Effector CD4-positive, alpha-beta T cell (primary cell): ENCODE measurements at places on chromosomes 12 and 14.

DNA sequence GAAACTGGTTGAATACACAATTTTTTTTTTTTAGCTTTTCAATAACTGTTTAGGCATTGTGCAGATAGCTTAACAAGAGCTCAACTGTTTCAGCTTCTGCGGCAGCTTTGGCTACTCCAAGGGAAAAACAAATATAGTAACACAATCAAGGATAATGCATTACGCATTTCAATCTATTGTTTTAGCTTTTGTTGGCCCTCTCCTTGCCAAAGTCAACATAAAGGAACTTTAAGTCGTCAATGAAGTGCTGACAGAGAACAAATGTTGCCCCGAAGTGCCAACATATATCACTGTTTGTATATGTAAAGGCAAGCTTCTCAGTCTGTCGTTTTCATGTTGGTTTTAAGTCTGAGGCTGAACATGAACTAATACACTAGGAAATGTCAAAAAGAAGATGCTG is 1087.4 kb upstream of the FLRT2 start:
- DNase-seq = no peak

DNA sequence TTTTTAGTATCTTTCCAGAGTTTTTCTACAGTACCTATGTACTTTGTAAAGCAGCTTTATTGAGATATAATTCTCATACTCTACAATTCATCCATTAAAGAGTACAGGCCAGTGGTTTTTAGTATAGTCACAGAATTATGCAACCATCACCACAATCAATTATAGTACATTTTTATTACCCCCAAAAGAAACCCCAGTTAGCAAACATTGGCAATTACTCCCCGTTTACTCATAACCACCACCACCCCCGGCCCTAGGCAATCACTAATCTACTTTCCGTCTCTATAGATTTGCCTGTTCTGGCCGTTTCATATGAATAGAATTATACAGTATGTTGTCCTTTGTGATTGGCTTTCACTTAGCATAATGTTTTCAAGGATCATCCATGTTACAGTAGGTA is 119.8 kb downstream of the KICS2 start:
- no peak for DNase-seq

DNA sequence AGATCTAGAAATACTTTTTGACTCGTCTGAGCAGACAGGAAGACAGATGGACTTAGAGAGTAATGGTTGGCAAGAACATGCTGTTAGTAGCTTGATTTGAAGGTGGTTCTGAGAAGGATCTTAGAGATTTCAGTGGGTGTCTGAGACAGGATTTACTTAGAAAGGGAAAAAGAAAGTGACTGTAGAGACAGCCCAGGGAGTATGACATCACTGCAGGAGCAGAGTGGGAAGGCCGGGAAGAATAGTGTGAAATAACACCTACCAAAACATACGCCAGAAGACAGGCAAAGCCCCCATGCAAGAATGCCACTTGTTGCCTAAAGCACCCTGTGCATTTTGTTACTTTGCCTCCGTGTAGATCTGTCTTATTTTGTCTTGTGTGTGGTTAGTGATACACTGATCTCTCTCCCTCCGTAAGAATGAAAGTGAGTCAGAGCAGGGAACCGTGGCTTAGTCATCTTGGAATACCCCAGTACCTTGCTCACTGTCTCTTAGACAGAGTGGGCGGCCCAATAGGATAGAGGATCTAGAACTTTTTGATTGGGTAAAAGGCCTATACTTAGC is 161.3 kb upstream of the IFNG-AS1 start:
- no peak for DNase-seq

DNA sequence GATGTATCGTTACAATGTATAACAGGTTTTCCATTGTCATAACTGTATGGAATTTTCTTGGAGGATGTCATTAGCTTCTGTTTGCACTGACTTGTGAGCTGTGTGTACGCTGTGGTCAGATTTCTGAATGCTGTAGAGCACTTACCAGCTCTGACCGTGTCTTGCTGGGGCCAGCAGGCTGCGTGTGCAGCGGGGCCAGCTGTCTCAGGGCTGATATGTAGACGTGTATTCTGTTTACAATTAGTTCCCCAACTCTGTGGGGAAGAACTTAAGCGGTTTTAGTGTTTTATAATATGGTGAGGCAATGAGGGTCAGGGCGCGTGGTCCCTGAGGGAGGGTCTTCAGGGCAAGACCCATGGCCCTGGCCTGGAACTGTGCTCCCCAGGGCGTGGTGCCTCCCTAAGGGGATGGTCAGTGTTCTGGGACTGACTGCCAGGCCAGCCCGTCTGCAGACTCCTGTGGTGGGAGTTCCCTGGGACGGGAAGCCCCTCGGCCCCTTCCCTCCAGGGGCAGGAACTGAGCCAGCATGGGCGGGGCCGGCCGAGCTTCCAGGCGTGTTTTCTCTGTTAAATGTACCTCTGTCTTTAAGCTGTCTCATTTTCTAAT is 18.7 kb downstream of the XRCC3 start:
- DNase-seq = no peak

- no peak for DNase-seq
These were observed 9.1 kb downstream of the NFATC4 start for GRCh38 chr14:24377126-24377525.

GRCh38 chr12:1206118-1206734 is 215.2 kb downstream of the ERC1 start:
- DNase-seq = no peak

GRCh38 chr12:68276402-68276930 is 23.1 kb upstream of the IL22 start:
- no peak for DNase-seq

DNA sequence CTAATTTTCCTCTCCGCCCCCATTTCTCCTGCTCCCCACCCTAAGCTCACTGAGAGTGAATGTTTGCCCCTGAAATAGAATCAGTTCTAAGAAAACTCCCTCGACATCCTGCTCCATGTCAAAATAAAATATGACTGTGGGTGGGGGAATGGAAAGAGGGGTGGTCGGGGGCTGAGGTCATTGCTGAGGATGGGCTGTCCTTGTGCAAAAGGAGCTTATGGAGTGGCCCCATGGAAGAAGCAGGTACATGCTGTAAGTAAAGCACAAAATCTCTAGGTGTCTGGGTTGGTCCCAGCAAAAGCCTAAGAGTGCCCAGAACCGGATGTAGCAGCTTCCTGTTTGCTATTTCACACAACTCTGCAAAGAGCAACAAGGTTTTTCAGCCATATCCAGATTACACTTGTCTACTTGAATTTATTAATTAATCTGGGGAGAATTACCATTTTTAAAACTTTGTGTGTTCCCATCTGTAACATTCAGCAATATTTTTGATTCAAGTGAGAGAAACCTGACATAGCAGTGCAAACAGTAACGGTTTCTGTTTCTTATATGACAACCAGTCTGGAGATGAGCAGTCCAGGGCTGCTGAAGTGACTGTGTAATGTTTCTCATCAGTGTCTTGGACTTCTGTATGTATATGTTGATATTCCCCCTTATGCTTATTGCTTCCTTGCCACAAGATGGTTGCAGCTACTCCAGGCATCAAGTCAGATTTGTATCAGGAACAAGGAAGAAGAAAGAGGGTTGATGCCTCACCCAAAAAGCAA is 40.4 kb upstream of the GZMB start:
- DNase-seq = peak; percentile 20

GRCh38 chr12:57693317-57693658 is 644 bp upstream of the OS9 start:
- no peak for DNase-seq

DNA sequence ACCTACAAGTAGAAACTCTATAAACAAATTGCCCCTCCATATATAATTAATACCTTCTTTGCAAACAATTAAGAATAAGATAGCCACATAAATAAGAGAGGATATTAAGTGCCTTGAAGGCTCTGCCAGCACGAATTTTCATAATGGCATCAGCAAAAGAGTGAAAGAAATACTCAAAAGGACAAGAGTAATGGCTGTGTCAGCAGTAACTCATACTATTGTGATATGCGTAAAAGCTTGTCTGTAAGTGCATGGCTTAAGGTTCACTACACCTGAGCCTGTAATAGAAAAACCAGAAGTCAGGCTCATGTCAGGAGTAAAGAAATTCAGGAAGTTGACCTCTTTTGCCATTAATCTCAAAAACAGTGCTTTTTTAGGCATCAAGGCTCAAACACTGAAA is 204.1 kb downstream of the TRHDE start:
- no peak for DNase-seq

DNA sequence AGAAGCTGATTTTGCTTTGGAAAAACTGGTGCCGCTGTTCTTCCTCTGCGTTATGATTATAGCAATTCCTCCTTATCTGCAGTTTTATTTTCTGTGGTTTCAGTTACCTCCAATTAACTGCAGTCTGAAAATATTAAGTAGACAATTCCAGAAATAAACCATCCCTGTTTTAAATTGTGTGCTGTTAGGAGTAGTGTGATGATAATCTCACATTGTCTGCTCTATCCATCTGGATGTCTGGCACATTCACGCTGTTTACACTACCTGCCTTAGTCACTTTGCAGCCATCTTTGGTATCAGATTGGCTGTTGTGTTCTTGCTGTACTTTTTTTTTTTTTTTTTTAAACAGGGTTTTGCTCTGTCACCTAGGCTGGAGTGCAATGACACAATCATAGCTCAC is 141.0 kb downstream of the GRIP1 start:
- DNase-seq = no peak

DNA sequence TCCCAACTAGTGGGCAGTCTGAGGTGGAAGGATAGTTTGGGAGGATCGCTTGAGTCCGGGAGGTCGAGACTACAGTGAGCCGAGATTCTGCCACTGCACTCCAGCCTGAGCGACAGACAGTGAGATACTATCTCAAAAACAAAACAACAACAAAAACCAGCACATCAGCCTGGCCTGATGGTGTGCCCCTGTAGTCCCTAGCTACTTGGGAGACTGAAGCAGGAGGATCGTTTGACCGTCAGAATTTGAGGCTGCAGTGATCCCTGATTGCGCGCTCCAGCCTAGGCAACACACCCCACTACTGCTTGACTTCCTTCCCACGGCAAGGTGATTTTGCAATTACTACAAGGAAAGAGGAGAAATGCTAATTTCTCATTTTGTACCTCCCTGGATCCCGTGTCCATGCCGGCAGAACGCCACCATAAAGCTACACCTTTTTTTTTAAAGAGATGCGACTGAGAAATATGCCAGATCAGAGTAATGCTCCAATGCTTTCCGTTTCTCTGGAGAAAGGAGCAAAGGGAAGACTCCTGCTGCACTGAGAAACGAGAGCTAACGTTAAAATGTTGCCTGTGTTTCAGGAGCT is 672 bp upstream of the SCFD1 start:
- DNase-seq = no peak

DNA sequence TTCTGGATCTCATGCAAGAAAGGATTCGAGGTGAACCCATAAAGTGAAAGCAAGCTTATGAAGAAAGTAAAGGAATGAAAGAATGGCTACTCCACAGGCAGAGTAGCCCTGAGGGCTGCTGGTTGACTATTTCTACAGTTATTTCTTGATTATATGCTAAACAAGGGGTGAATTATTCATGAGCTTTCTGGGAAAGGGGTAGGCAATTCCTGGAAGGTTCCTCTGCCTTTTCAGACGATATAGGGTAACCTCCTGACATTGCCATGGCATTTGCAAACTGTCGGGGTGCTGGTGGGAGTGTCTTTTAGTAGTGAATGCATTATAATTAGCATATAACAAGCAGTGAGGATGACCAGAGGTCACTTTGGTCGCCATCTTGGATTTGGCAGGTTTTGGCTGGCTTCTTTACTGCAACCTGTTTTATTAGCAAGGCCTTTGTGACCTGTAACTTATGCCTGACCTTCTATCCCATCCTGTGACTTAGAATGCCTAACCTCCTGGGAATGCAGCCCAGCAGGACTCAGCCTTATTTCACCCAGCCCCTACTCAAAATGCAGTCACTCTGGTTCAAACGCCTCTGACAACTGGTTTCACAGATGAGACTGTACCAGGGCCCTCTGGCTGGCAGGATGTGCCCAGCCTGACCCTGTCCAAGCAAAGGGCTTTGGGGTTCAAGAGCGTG is 157.7 kb upstream of the SFSWAP start:
- DNase-seq = no peak

- DNase-seq = no peak
These were observed 1007.0 kb upstream of the LRFN5 start for GRCh38 chr14:40599725-40600124.

DNA sequence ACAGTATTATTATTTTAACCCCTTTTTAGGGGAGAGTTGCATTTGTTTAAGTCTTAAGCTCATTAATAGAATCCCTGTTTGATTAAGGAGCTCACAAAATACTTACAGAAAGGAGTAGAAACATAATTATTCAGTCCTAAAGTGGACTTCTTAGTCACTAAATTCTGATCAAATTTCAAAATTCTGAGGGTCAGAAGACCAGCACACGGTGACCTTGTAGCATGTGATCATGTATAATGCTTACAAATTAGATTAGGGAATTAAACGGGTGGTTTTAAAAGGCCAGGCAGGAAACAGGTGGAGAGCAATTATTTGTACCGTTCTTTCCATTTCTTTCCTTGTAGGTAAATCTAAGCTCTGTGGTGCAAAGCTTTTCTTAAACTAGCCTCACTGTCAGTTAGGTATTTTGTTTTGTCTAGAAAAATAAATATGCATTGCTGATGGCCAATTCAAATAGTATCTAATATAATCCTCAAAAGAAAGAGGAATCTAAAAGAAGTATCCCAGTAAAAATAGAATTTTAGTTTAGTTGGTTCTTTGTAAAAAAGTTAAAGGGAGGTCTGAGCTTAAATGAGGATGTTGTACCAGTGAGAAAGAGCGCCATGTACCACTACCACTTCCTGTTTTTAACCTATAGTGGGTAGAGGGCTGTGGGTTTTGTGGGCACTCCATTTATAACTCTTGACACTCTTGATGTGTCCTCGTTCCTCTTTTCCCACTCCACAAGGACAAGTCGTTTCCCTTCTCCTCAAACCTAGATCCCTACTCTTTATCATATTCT is 51.1 kb downstream of the SLC38A1 start:
- DNase-seq = peak; percentile 52

- no peak for DNase-seq
These were observed 76.1 kb downstream of the LRIG3 start for GRCh38 chr12:58844161-58844560.

DNA sequence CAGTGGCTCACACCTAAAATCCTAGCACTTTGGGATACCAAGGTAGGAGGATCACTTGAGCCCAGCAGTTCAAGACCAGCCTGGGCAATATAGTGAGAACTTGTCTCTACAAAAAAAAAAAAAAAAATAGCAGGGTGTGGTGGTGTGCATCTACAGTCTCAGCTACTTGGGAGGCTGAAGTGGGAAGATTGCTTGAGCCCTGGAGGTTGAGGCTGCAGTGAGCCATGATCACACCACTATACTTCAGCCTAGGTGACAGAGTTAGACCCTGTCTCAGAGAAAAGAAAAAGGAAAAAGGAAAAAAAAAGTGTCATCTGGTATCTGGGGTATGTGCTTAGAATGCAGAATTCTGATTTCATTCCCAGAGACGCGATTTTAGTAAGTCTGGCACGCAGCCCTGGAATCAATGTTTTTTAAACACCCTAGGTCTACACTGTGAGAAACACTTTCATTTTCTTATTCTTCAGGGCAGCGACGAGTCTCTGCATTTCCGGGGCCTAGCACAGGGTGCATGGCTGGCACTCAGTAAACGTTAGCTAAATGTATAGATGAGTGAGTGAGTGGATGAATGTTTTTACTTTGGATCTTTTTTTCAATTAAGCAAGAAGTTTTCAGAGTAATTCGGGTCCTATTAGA is 243.8 kb upstream of the PWP1 start:
- no peak for DNase-seq

- no peak for DNase-seq
These were observed 785 bp upstream of the ACTN1 start for GRCh38 chr14:68979722-68980451.

GRCh38 chr12:67239061-67239460 is 30.1 kb upstream of the CAND1 start:
- DNase-seq = no peak
